Stimulated activated CD8-positive, alpha-beta memory T cell treated with anti-CD3 and anti-CD28 coated beads, Interleukin-7, amount 100 ng/mL, for 1 hour (primary cell): ENCODE measurements at places on chromosomes 11 and 22.

DNA sequence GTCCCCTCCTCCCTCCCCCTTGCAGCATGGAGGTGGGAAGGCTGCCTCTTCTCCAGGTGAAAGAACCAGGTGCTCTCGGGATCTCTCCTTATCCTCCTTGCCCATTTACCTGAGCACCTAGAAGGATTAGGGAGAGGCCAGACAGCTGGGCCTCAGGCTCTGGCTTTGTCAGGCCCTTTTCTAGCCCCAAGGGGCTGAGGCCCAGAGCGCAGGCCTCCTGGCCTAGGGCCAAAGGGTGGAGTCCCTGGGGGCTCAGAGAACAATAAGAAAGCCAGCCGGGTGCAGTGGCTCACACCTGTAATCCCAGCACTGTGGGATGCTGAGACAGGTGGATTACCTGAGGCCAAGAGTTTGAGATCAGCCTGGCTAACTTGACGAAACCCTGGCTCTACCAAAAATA lies 5.4 kb upstream of the TTLL1 start:
- no peak for DNase-seq

DNA sequence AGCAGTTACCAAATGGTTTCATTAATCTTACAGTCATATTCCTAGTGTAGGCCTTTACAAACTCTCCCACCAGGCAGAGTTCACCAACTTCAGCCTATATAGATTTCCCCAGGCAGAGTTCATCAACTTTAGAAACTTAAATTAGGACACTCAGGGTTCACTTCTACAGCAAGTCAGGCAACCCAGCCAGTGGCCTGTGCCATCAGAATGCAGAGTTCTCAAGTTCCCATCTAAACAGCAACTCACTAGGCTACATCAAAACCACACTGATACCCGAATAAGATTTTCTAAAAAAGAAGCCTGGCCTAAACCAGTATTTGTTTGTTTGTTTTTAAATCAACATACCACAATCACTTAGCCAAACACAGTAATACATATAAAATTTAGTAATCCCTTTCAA lies 33.7 kb downstream of the PICALM start:
- DNase-seq: no peak

DNA sequence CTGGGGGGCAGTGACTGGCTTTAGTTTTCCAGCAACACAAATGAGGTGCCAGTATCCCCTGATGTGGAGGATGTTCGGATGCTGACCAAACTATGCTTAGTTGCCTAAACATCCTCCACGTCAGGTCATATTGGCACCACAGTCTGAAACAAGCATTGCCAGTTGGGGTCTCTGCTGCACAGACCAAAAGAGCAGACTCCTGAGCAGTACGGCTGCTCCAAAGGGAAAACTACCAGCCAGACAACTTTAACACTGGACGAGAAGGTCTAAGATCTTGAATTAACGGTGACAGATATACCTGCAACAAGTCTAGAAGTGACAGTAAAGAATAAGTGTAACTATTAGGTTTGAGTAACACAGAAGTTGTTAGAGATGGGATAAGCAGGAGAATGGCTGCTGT lies 40.5 kb upstream of the CLTCL1 start:
- DNase-seq: no peak

DNA sequence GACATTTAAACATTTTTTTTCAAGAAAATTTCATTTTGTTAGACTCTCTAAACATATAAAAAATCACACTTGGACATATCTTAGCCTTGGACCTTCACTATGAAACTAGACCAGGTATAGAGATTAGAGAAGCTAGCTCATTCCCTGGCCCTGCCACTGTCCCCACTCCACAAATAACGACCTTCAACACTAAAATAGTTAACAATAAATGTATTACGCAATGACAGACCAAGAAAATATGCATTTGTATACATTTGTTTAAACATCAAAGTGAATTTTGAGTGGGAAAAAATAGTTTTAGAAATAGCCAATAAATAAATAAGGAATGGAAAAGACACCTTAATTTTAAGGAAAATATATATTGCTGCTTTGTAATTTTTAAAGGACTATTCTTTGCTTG lies 20.9 kb downstream of the OR5J2 start:
- DNase-seq: no peak

- no peak for DNase-seq
Measured at GRCh38 chr11:86918973-86919372, 36.2 kb downstream of the FZD4 start.

DNA sequence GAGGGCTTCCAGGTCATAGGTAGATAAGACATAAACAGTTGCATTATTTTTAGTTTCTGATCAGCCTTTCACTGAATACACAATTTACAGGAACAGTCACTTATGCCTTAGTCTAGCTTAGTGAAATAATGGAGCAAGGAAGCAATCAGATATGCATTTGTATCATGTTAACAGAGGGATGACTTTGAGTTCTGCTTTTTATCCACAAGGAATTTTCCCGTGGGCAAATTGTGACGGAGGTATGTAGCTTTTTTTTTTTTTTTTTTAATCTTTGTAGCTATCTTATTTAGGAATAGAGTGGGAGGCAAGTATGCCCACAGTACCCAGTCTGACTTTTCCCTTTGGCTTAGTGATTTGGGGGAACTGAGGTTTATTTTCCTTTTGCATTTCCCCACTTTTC lies 3.4 kb upstream of the NLRP10 start:
- DNase-seq: no peak
